Mesothelial cell of epicardium (in vitro differentiated cells): ENCODE measurements at places on chromosomes 7 and 10.

DNA sequence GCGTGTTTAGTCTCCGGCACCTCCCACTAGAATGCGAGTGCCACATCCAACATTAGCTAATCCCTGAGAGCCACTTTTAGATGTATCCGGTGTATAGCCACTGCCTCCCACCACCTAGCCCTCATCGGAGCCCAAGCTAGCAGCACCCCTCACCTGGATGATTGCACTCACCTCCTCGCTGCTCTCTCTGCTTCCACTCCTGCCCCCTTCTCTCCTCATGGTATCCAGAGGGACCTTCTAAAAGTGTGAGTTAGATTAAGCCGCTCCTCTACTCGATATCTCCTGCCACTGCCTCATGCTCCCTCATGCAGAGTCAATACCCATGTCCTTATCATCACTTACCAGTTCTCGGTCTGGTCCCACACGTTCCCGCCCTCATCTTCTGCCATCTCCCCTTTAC is 125.3 kb downstream of the RAB11FIP2 start:
- DNase-seq, result no peak

- no peak for DNase-seq
Observed at GRCh38 chr10:129719889-129720590, 244.0 kb downstream of the EBF3 start.

DNA sequence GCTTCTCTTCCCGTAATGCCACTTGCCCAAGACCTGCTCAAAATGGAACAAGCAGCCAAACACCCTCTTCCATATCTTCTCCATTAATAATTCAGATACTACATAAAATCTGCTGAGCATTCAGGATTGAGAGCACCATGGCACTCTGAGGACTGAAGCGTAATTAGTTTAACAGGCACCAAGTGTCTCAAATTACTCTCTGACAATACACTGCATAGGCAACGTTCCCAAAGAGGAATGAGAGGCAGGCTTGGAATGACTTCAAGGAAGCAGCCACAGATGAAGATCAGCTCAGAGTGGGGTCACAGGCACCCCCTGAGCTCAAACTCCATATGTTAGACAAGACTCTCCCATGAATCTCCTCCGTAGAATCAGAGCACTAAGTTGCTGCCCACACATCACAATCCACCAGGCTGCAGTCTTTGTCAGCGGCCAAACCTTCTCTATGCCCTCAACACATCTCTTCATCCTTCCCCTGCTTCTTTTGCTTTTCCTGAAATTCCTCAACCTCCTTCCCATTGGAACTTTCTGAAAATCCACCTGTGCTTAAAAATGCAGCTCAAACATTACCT is 4.7 kb upstream of the ABLIM1 start:
- no peak for DNase-seq

- no peak for DNase-seq
Observed at GRCh38 chr7:47965456-47965855, 14.0 kb downstream of the HUS1 start.

GRCh38 chr7:55135462-55135861 is 116.6 kb downstream of the EGFR start:
- no peak for DNase-seq
